ENCODE measurements at places on chromosomes 13 and 19.

- DNase-seq = peak; percentile 86
Observed at GRCh38 chr19:19171821-19172532, 1.9 kb upstream of the MEF2B start.

GRCh38 chr13:112928972-112929782 lies 39.8 kb upstream of the MCF2L start:
- DNase-seq = no peak

- DNase-seq = peak; percentile 96
Observed at GRCh38 chr19:797528-798414, 519 bp downstream of the PTBP1 start.

- DNase-seq = no peak
Observed at GRCh38 chr19:49067554-49067953, 2.9 kb upstream of the NTF4 start.

DNA sequence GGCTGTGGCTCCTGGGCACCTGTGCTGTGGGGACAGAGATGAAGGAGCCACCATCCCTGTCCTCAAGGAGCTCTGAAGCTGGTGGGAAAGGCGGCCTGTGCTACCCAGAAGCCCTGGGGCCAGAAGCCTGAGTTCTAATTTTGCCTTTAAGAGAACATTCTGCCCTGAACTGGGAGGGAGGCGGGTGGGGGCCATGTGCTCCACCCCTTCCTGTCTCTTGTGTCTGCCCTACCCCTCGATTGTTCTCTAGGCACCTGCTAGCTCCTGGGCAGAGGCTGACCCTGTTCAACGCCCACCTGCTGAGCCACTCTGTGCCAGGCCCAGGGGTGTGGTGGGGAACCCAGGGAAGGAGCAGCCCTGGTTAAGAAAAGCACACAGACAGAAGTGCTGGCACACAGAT lies 5.9 kb downstream of the TRAPPC6A start:
- no peak for DNase-seq

DNA sequence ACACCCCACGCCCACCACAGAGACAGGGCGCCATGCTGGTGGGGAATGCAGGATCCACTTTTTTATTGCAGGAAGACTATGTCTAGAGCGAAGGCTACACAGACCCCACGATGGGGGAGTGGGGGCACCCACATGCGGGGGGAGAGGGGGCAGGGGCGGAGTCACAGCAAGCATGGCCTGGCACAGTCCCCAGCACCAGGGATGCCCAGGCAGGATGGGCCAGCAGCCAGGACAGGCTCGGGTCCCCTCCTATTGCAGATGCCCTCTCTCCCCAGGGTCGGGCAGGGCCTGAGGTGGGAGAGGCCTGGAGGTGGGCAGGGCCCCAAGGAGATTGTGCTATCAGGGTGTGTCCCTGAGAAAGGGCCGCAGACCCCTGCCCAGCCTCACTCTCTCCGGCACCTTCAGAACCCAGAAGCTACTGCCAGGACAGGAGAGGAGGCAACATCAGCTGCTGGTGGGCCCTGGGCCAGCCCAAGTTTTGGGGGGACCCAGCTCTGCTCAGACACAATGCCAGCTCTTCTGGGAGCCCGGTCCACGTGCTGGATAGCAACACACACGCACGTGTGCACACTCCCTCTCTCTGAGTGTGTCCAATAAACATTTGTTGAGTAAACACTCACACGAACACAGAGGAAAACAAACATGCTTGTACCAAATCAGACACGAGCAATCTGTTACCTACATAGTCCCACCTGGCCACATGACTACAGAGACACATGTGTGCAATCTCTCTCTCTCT lies 6.5 kb downstream of the DIRAS1 start:
- DNase-seq = no peak

GRCh38 chr19:40594657-40595091 lies 6.5 kb upstream of the LTBP4 start:
- no peak for DNase-seq

DNA sequence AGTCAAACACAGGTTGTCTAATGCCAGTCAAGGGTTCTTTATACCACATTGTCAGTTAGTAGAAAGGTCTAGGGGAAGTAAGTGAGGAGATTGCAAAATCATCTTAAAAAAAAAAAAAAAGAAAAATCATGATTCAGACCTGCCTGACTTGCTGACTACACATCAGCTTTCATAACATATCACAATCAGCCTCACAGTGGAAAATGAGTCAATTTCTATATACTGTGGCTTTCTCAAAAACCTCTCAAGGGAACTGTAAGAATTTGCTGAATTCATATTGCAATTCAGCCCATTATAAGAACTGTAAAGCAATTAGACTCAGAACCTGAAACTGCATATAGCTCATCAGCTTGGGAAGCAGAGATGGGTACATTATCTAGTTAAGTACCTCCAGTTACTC lies 75.3 kb upstream of the GPC6 start:
- DNase-seq = no peak

DNA sequence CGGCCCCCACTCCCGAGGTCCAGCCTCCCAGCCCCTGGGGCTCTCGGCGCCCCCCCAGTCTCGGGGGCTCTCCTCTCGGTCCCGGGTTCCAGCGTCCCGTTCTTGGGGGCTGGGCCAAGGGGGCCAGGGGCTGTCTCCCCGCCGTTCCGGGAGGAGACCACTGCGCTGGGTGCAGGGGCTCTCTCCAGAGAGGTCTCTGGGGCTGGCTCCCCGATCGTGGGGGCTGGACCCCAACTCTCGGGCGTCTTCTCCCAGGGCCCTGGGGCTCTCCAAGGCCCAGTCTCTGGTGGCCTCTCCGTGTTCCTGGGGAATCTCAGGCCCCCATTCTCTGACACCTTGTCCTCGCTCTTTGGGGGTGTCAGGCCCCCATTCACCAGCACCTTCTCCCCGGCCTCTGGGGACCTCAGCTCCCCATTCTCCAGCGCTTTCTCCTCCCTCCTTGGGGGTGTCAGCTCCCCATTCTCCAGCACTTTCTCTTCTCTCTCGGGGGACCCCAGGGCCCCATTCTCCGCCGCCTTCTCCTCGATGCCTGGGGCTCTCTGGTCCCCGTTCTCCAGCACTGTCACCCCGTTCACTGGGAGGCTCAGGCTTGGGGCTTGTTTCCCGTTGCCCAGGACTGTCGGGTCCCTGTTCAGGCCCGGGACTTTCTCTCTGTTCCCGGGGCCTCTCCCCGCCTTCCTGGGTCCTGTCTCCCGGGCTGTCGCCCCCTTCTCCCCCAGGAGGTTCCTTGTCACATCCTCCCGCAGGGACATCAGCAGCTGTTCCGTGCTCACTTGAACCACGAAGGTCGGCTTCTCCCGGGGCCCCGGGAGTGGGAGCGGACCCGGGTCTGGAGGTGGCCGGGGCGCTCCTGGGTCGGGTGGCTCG lies 13.7 kb downstream of the LMTK3 start:
- DNase-seq = no peak

DNA sequence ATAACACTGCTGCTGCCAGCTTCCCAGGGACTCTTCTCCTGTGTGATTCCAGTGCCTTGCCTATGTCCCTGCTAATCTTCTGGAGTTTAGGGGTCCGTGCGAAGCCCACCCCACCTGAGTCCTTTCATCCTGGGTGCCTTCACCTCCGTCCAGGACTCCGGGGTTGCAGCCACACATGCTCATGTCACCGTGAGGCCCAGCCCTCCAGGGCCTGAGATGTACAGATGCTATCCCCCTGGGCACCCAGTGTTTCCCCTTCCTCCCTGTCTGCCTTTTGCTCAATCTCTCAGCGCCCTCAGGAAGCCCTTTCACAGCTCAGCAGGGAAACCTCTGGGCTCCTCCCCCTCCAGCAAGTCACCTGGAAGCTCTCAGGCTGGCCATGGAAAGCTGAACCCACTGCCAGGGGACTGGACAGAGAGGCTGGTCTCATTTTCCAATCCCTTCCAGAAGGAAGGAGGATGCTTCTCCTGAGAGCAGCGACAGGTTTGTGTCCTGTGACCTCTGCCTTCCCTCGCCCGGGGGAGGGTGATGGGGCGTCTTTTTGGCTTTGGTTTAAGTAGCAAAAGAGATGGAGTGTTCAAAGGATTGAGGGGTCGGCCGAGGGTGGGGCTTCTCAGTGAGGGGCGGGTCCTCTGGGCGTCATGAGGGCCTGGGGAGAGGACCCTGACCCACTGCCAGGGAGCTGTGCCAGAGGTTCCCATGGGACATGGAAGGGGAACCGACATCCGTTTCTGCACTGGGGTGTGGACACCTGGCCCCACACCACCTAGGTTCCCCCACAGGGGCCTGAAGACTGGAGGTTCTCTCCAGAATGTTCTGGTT lies 30.8 kb upstream of the TFDP1 start:
- DNase-seq = no peak

DNA sequence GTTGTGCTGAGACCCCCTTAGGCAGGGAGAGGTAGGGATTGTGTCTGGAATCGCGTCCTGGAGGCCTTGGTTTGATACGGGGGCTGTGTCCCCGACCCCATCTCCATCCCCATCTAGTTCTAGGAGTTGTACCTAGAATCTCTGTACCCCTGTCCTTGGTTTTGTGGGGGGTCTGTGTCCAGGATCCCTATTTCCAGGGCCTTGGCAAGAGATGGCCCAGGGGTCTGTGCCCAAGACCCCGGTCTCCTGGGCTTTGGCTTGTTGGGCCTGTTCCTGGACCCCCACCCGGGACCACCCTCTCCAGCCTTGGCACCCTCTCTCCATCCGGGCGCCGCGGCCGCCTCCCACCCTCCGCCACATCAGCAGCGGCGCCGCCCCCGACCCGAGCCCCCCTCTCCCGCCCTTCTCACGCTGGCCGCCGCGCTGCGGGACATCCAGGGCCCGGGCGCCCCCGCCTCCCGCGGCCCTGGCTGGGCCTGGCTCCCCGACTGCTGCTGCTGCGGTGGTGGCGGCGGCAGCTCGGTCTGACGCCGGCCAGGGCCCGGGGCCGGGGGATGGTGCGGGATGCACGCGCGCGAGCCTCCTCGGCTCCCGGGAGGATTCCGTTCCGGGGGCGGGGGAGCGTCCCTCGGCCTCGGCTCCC lies at the start of gene NUMBL:
NUMBL (minus strand) TSS at position 602 of the 643 bp plus-strand sequence; CDS start at position 434, 168 bp downstream.
- no peak for DNase-seq

DNA sequence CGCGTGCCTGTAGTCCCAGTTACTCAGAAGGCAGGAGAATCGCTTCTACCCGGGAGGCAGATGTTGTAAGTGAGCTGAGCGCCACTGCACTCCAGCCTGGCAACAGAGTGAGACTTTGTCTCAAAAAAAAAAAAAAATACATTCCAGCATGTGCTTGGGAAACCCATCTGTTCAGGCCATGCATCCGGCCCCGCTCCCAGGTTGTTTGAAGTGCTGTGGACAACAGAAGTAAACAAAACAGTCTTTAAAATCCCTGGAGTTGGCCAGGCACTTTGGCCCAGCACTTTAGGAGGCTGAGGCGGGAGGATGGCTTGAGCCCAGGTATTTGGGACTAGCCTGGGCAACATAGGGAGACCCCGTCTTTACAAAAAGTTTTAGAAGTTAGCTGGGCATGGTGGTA lies 3.2 kb upstream of the PTPRS start:
- DNase-seq = no peak

GRCh38 chr19:18150776-18151624 lies 2.0 kb upstream of the PIK3R2 start:
- DNase-seq = no peak

All from Karpas-422 (cell line).